ENCODE measurements at places on chromosomes 4 and X.

DNA sequence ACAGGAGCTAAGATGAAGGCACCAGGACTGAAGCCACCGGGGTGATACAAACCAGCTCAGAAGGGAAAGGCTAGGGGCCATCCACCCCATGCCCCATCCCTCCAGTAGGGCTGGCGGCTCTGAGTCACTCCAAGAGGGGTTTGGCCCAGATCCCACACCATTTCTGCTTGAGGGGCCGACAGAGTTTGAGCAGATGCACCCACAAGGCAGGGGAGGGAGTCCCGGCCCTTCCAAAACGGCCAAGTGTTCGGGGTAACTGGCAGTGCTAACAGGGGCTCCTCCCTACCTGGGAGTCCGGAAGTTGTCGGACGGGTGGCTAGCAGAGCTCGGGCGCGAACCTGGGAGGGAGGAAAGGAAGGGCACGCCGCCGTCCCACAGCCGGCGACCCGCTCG lies 412 bp downstream of the SLC10A3 start:
- DNase-seq = no peak

DNA sequence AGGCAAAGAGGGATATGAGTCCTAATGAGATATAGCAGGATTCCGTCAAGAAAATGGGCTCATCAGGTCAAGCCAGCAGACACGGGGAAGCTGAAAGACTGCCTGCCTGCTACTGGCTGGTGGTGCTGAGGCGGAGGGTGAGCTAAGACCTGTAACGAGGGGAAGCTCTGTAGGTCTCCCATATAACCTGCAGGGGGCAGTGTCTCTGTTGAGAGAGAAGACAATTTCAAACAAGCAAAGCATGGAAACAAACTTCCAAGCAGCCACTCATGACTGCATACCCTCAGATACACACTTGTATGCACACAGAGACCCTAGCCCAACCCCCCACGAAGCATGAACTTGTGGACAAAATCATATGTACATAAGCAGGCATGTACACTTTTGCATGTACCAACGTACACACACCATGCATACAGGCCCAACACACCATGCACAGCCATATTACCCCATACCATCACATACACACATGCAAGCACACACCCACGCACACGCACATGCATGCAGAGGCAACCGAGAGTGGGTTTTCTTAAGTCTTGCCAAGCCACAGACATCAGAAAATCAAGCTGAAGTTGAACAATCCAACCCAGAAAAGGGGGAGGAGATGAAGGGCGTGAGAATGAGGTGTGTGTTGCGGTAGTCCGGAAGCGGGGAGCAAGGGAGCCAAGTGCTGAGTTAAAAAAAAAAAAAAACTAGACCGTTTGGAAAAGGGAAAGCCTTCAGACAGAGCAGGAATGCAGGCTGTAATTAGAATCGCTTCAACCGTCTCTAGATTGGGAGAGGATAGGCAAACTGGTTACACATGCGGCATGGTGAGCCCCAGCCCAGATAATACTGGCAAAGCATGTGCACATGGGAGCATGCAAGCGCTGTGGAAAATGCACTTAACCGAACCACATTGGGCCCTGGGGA lies 71.0 kb downstream of the PJA1 start:
- no peak for DNase-seq

GRCh38 chr4:117357866-117358265 lies 272.5 kb upstream of the TRAM1L1 start:
- DNase-seq = no peak

GRCh38 chrX:152991123-152991522 lies 2.8 kb downstream of the PNMA5 start:
- DNase-seq = no peak

GRCh38 chrX:67781132-67781531 lies 237.3 kb downstream of the AR start:
- no peak for DNase-seq

GRCh38 chrX:7435822-7436221 lies 287.9 kb upstream of the PUDP start:
- no peak for DNase-seq

- peak; percentile 26 for DNase-seq
These were observed 52.3 kb upstream of the PDLIM3 start for GRCh38 chr4:185587427-185588161.

DNA sequence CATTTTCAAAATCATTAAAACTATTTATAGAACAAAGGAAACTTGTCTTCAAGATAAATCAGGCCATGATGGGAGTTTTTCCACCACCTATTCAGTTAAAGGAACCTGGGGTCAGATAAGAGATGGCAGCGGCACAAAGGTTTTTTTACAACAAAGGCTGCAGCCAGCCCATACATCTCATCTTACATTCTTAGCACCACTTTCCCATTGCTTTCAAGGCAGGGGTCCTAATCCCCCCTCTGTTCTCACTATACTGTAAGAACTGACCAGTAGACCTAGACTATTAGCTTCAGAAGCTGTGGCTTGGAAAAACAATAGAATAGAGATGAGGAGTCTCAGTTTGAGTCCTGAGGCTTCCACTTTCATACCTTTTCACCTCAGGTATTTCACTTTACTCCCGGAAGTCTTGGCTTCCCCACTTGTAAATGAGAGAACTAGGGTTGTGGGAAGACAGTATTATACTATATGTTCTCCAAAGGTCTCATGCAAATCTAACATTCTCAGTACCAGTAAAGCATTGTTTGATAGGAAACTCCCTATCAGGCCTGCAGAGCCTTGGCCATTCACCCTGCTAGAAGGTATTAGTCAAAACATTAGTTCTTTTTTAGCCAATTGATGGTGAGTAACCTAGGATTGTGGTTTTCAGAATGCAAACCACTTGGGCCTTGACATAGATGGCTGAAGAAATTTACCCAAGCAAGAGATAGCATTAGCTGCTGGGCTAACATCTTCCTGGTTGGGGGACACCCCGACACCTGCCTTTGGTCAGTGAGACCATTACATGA lies 182.9 kb upstream of the PBDC1 start:
- no peak for DNase-seq

DNA sequence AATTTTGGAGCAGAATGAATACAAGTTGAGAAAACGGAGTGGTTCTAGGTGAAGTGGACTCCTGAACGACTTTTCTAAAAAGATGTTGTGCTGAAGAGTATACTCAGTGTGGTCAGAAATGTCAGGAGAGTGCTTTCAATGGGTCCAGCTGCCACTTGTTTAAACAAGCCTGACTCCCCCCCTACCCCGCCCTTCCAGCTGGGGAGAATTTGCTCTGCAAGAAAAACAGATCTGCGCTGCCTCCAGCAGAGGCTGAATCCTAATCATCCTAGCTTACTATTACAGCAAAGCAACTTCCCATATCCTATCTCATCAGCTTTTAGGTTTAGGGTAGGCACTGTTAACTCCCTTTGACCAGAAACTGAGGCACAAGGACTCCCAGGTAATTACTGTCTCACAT lies 1.9 kb downstream of the MAP3K15 start:
- DNase-seq = no peak

- DNase-seq = no peak
These were observed 194.6 kb downstream of the FRMPD4 start for GRCh38 chrX:12332786-12333347.

DNA sequence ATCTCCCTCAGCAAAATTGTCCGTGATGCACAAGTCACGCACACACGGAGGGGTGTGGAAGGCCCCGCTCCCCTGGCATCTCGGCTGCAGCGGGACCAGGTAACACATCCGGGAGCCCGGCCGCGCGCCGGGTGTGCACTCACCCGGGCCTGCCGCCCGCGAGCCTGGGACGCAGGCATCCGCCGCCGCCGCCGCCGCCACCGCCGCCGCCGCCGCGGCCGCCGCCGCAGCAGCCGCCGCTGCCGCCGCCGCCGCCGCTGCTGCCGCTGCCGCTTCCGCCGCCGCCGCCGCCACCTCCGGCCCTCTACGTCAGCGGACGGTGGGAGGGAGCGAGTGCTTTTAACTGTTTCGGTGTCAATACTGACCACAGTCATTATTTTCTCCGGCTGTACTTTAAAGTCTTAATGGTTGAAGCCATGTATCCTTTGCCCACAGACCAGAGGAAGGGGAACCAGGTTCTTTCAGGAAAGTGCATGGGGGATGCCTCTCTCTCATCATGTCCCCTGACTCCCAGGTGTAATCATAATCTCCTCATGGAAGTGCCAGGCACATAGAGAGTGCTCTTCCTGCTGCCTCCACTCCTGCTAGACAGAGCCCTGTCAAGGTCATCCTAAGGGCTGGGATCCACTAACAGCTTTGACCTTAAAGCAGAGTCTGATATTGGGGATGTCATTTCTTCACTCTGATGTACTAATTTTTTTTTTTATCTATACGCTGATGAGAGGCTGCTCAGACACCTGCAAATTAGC lies 38.0 kb downstream of the MAGEE2 start:
- DNase-seq = peak; percentile 1

DNA sequence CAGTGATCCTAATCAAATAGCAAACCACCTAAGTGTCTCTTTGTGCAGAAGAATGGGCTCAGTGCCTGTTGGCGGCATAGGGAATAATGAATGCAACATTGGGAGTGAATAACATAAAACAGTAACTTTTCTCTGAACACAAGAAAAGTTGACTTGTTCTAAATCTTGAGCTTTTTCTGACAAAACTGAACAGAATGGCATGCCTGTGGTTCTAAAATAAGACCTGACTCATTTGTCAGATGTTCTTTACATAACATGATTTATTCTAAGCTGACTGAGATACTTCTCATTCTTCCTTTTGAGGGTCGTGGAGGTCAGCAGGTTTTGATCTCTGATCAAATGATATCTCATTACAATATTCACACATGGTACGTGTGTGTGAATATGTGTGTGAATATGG lies 165.4 kb upstream of the WDR1 start:
- no peak for DNase-seq

GRCh38 chr4:142348613-142349021 lies 497.5 kb downstream of the INPP4B start:
- DNase-seq = no peak

GRCh38 chr4:55866290-55866907 lies 13.0 kb downstream of the EXOC1 start:
- no peak for DNase-seq

- DNase-seq = no peak
These were observed 222.1 kb downstream of the FRMPD4 start for GRCh38 chrX:12360383-12360782.

- DNase-seq = no peak
These were observed 43.3 kb downstream of the DHRSX start for GRCh38 chrX:2457289-2458133.

DNA sequence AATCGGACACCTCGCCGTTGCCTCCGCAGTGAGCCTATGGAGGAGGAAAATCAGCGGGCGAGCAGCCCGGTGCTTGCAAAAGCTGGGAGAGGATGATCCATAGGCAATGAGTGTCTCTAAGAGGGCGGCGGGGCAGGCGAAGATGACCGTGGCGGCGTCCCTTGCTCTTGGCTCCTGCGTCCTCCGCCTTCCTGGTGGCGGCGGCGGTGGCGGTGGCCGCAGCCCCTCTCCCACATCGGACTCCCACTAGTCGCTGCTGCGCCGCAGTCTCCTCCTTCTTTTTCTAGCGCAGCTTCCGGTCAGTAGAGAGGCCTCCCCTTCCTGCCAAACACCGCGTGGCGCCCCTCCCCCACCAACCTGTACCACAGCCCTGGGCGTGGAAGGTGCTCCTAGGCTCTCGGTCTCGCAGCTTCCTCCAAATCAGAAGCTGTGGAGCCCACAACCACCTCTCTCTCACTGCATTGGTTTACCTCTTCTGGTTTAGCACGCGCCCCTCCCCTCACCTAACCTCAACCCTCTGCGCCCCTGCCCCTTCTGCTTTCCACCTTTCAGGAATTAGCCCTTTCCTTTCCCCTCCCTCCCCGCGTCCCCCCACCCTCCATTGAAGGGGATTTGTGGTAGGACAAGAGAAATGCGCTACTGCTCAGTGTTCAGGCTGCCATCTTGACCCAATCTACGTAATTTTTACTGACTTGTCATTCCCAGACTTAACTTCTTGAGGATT lies at the start of gene SPIN3:
Gene SPIN3 (minus strand): TSS at position 271 of the 724 bp plus-strand sequence. CDS start 594 bp downstream, outside the sequence.
- peak; percentile 16 for DNase-seq

DNA sequence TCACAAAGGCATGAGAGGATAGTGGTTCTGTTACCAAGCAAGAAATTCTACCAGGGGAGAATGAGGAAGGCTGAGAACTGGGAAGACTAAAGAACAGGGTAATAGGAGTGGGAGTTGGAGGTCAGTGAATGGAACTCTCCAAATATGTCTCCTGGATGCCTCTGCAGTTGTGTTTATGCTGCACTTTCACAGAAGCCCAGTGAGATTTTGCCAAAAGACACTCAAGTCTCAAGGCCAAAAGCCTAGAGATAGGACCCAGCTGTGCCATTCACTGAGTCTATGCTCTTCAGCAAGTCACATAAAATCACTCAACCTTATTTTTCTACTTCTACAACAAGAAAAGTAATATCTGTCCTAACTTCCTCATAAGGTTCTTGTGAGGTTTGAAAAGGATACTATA lies 285.4 kb downstream of the UNC5C start:
- DNase-seq = no peak

DNA sequence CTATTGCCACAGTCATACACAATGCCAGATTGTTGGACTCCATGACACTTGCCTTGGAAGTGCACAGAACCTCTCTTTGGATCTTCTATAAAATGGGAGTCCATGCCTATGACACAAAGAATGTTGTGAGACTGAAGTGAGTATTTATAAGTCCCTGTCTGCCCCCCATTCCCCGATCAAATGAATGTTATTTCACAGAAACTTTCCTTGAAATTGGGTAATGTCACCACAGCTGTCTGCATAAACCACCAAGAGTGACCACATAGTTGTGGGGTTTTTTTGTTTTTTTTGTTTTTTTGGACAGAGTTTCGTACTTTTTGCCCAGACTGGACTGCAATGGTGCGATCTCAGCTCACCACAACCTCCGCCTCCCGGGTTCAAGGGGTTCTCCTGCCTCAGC lies 27.1 kb upstream of the REST start:
- no peak for DNase-seq

GRCh38 chr4:66636349-66636748 lies 909.0 kb downstream of the CENPC start:
- no peak for DNase-seq

All from stimulated activated CD8-positive, alpha-beta memory T cell treated with anti-CD3 and anti-CD28 coated beads, Interleukin-15, amount 100 ng/mL, for 24 hours (primary cell).